ENCODE measurements at places on chromosomes 3 and 15.

DNA sequence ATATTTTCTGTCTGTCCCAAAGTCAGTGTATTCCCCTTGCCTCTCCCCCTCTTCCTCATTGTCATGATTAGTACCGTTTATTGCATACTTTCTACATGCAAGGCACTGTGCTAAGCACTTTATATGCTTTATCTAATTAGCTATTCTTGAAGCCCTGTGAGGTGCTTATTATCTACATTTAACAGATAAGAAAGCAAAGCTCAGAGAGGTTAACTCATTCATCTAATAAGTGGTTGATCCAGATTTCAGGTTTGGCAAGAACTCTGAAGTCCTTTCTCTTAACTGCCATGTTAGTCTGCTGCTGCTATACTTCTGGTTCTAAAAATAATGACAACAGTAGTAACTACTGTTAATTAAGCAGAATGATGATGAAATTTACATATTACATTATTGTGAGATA lies 13.5 kb downstream of the IQGAP1 start:
- no peak for DNase-seq

GRCh38 chr3:64203969-64204908 lies 21.0 kb downstream of the PRICKLE2 start:
- peak; percentile 65 for DNase-seq

GRCh38 chr3:9396301-9396631 lies 1.1 kb upstream of the SETD5 start:
- peak; percentile 97 for DNase-seq

DNA sequence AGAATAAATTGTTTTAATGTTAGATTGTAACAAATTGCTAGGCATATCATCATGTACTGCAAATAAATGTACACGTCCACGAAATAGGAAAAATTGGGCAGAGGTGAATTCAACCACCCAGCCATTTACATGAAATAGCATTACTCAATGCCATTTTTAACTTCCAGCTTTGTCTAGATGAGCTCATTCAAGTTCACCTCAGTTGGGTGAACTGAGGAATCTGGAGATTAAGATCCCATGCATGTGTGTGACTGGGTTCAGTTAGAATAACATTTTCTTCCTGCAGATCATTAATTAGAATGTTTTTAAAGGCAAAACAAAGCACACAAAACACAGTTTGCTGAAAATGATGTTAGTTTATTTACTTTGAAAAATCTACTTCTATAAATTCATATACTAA lies 767.8 kb upstream of the GOLIM4 start:
- DNase-seq: no peak

DNA sequence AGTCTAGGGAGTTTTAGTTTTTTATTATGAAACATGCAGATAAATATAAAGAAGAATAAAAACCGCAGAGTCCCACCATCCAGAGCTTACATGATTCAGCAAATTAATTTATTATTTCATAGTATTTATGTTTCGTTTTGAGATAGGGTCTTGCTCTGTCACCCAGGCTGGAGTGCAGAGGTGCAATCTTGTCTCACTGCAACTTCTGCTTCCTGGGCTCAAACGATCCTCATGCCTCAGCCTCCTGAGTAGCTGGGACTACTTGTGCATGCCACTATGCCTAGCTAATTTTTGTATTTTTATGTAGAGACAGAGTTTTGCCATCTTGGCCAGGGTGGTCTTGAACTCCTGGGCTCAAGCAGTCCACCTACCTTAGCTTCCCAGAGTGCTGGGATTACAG lies 13.6 kb downstream of the RNF13 start:
- DNase-seq: peak; percentile 13

GRCh38 chr3:19526071-19526470 lies 377.8 kb downstream of the KCNH8 start:
- DNase-seq: no peak

DNA sequence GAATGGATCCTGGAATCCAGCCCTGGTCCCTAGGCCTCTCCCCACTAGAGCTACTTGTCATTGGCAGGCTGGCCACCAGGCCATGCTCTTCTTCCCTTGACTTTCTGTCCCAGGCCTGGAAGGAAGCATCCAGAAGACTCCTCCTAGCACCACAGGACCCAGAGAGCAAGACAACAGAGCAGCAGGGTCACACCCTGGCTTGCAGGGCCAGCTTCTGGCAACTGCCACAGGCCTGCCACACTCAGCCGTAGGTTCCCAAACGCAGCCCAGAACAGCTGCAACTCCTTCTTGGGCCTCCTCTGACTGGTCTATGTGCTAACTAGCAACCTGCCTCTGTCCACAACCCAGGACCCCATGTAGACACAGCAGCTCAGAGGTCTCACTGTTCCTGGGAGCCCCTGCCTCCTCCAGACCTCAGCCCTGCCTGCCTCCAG lies 36.8 kb upstream of the RPL32 start:
- peak; percentile 58 for DNase-seq

- DNase-seq: no peak
These were observed 134.2 kb upstream of the NSMCE3 start for GRCh38 chr15:29403772-29404171.

- DNase-seq: no peak
These were observed 169.4 kb downstream of the LRTM1 start for GRCh38 chr3:54758461-54758860.

DNA sequence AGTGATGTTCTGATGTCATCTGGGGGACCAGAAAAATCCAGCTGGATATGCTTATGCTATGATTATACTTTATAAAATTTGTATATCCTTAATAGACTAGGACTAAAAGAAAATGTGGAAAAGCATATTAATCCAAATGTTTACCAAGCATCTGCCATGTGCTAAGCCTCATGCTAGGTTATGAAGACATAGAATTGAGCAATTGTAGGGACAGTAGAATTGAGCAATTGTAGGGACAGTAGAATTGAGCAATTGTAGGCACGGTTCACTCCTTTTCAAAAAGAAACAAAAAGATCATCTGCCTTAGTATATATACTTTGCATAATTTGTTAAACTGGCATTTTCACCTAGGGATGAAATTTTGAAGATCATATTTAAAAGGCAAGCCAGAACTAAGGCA lies 18.3 kb downstream of the ABHD5 start:
- DNase-seq: peak; percentile 55

DNA sequence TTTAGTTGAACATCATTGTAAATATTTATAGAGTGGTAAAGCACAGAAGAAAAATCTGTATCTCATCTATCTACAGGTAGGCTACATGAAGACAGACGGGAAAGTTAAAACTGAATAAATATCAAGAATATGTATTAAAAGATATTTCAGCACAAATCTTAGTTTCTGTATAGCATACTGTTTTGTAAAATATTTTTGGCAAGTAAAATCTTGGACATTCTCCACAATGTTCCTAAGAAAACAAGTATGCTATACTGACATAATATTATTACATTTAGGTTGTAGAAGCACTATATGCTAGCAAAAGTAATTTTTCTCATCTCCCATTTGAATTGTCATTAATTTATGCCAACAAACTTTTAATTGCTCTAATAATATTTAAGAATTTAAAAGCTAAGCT lies 326.4 kb upstream of the ARL6 start:
- no peak for DNase-seq

DNA sequence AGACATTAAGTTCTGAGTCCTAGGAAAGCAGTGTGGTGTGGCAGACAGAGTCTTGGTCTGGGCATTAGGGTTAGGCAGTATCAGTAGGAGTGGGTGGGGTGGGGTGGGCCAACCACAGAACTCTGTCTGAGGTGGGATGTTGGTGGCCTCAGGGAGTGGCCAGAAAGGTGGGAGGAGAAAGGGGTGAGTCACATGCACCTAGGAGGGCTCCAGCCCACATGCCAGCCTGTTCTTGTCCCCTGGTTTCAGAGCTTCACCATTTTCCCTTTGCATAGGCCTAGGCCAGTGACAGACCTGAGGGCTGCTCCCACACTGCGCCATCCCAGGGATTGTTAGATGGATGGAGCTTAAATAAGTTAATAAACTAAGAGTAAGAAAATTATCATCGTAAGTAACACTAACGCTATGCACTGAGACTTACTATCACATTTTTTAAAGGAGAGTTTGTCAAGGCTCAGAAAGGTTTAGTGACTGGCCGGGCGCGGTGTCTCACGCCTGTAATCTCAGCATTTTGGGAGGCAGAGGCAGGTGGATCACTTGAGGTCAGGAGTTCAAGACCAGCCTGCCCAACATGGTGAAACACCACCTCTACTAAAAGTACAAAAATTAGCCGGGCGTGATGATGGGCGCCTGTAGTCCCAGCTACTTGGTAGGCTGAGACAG lies 33.8 kb downstream of the DNASE1L3 start:
- DNase-seq: peak; percentile 78

- DNase-seq: no peak
These were observed 112.9 kb downstream of the CNTN4 start for GRCh38 chr3:2211568-2211967.

- no peak for DNase-seq
These were observed 53.2 kb downstream of the TM4SF4 start for GRCh38 chr3:149527531-149528339.

GRCh38 chr3:123139522-123139921 lies 62.2 kb upstream of the SEC22A start:
- no peak for DNase-seq

DNA sequence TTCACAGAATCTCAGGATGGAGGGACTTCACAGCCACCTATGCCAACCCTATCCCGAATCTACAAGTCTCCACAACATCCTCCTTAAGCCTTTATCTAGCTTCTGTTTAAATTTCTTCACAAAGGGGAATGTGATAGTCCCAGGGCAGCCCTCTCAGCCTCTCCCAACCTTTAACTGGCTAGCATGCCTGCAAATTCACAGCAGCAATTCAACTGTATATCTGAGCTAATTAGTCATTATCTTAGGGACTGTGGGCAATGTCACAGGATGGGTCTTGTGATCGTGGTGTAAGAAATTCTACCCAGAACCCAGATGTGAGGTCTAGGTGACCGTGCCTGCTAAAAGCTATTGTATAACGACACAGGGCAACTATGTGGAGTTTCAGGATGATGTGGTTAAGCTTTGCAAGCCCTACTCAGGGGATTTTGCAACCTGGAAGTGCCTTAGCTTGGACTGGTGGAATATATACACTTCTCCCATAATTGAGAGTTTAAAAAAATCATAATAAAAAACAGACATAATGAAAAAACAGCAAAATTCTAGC lies 65.5 kb upstream of the FBN1 start:
- peak; percentile 22 for DNase-seq

GRCh38 chr3:47614788-47615187 lies 36.1 kb upstream of the CSPG5 start:
- DNase-seq: no peak

GRCh38 chr15:27250223-27250622 lies 279.2 kb downstream of the GABRG3 start:
- peak; percentile 2 for DNase-seq

- DNase-seq: no peak
These were observed 264.2 kb downstream of the ROBO2 start for GRCh38 chr3:77303955-77304699.

- DNase-seq: peak; percentile 80
These were observed 238.4 kb upstream of the MDFIC2 start for GRCh38 chr3:70550723-70551319.

DNA sequence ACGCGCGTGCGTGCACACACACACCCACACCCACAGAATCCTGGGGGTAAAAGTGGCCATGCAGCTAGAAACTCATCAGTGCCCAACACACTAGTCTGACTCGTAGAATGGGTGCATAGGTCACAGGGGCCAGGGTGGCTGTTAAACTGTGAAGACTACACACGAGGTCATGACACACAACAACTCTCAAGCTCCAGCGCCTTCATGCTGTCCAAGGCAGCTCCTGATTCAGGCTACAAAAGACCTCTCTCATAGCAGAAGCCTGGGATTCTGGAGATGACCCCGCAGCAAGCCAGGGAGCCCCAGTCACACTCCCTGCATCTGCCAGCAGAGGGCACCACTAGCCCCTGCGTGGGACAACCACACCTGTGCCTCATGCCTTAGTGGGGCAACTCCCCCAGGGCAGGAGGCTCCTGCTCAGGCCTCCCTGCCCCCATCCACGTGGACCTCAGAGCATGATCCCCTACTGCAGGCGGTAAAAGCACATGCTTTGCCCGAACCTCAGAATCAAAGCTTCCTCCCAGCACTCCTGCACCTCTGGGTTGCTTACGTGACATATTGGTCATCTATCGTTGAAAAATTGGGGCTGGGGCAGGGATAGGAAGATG lies 93.1 kb downstream of the LRIG1 start:
- DNase-seq: peak; percentile 72

DNA sequence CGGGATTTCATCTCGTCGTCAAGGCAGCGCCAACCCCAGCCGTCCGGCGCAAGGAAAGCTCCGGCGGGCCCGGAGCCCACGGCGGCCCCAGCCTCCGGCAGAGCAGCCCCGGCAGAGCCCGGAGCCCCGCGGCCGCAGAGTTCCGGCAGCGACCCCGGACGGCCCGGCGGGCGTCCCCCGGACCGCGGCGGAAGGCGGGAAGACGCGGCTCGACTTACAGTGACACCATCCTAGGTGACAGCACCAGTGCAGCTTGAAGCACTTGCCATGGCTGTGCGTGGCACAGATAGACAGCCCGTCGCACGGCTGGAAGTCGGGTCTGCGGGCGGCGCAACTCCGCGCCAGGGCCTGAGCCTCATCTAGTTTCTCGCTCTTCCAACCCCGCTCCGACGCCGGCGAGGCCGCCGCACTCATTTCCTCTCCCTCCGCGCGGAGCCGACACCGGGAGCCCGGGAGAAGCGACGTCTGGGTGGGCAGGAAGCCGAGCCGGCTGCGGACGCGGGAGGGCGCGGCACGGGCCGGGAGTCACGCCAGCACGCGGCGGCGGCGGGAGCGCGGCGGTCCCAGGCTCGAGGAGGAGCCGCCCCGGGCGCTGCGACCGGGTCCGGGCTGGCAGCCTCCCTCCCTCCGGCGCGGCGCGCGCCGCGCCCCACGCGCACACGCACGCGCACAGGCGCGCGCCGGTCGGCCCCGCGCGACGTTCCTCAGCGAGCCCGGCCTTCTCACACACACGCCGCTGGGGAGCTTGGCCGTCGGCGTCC lies at the start of gene C3orf70:
C3orf70 (minus strand) TSS at position 651 of the 761 bp plus-strand sequence; CDS start at position 414, 237 bp downstream.
- DNase-seq: peak; percentile 61

- DNase-seq: no peak
These were observed 2.4 kb upstream of the CXCR6 start for GRCh38 chr3:45940781-45941365.

GRCh38 chr3:41158947-41159346 lies 40.4 kb upstream of the CTNNB1 start:
- no peak for DNase-seq

GRCh38 chr15:101381671-101382212 lies 86.7 kb upstream of the SNRPA1 start:
- peak; percentile 14 for DNase-seq

- no peak for DNase-seq
These were observed 54.4 kb upstream of the HERC1 start for GRCh38 chr15:63888146-63888545.

- DNase-seq: peak; percentile 95
These were observed 21.8 kb downstream of the MGLL start for GRCh38 chr3:127800508-127800907.

- DNase-seq: no peak
These were observed 19.1 kb downstream of the USP3 start for GRCh38 chr15:63523306-63523990.

GRCh38 chr3:86948822-86949221 lies 42.1 kb downstream of the VGLL3 start:
- DNase-seq: no peak

- DNase-seq: no peak
These were observed 339.7 kb downstream of the NLGN1 start for GRCh38 chr3:173737167-173737808.

- DNase-seq: no peak
These were observed 109.9 kb upstream of the TTC14 start for GRCh38 chr3:180492047-180492446.
